ENCODE measurements at places on chromosomes 11 and 22.

GRCh38 chr22:38696606-38697424, 3.9 kb downstream of the JOSD1 start:
- peak; percentile 81 for DNase-seq

DNA sequence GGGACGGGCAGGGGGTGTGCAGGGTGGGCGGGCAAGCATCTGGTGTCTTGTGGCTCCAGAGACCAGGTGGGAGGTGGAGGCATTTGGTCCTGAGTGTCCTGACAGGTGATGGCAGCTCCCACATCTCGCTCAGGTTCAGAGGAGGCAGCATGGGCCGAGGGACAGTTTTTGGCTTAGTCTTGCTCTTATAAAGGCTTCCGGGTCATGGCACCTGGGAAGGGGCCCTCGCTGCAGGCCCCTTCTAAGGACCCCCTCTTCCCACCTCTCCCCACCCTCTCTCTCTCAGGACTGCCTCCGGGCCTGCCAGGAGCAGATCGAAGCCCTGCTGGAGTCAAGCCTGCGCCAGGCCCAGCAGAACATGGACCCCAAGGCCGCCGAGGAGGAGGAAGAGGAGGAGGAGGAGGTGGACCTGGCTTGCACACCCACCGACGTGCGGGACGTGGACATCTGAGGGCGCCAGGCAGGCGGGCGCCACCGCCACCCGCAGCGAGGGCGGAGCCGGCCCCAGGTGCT, 9.9 kb downstream of the CCND1 start:
- no peak for DNase-seq

- DNase-seq: peak; percentile 36
Observed at GRCh38 chr11:93525601-93526345, 17.4 kb downstream of the SMCO4 start.

- DNase-seq: no peak
Observed at GRCh38 chr22:29265305-29265704, 2.5 kb downstream of the RHBDD3 start.

DNA sequence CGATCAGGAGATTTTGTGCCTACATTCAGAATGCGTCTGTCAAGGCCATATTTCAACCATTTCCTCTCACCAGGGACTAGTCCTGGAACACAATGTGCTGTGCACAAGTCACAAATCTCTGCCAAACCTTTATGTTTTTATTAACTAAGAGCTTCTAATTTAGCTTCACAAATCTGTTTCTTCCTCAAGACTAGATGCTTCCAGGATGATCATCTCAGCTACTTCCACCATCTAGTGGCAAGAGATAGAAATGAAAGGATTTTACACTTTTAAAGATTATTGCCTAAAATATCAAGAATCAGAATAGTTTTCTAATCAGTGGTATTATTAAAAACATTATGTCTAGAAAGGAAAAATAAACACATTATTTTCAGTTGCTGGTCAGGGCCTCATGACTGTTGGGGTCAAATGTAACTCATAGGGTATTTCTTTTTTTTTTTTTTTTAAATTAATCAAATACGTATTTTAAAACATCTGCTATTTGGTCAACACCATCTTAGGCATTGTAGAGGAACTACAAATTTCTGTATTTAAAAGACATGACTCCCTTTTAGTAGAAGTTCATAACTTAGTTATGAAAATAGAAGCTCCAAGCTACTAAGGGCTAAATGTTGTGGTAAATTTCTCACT, 1102.6 kb downstream of the DLG2 start:
- DNase-seq: peak; percentile 41

GRCh38 chr22:48658246-48658645, 1169.4 kb downstream of the BRD1 start:
- DNase-seq: no peak

DNA sequence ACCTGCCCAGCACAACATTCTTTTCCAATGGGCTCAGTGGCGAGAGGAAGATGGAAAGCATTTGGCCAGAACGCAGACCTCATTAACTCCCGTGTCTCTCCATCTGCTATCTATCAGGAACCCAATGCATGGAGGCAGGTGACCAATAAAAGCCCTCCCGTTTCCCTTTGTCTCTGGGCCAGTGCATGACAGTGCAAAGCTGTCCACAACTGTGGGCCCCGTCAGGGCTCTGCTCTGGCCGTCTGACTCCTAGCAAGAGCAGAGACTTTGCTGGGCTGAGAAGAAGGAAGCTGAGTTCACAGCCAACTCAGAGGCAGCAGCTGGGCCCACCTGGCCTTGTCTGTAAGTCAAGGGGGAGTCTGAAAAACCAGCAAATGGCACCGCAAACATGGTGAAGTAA, 177.8 kb downstream of the TENM4 start:
- DNase-seq: peak; percentile 17

- DNase-seq: peak; percentile 23
Observed at GRCh38 chr11:15507592-15507991, 392.9 kb downstream of the INSC start.

- no peak for DNase-seq
Observed at GRCh38 chr22:23518376-23519187, 61.5 kb downstream of the IGLL1 start.

DNA sequence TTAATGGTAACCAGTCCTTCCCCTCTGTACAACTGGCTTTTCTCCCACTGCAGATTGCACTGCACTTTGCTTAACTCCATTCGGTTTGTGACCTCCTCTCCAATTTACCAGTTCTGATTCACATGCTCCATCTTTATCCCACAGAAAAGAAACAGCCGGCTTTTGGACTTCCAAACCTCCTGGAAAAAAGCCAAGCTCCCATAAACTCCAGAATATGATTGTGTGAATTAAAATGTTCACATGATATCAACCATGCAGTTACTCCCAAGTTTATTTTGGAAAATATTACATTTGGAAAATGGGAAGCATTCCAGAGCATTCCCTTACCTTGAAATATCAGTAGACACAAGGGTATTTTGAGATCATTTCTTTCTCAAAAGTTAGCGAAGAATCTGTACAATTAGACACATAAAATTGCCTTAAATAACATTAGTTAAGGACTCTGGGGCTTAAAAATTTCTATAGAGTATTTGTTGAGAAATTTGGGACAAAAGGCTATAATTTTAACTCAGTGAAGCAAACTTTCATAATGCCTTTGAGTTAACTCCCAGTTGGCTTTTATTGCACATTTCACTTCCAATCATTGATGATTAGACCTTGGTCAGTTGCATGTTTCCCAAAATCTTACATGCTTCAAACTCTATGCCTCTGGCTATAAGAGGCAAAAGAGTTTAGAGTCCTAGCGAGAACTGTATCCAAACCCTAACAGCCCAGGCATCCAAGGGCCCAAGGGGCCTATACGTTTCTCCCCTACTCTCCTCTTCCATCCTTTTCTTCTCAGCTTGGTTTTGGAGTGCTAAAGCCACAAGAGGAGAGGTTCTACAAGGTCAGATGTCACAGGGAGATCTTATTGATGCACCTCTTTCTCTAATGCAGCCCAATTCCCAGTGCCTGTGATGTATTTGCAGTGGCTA, 23.6 kb upstream of the TMEM135 start:
- DNase-seq: no peak

DNA sequence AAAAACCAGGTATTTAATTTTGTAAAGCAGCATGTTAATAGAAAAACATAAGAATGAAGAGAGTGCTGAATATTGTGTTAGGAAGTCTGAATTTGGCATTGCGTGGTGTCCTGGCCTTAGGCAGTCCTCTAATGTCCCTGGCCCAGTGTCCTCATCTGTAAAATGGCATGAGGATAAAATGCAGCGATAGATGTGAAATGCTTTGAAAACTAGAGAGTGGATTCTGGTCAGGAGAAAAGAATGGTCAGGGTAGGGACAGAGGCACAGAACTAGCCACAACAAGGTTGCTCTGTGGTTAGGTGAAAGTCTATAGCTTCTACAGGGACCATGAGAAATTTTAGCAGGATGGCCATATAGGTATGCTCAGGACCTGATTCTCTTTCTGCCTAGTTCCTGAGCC, 18.9 kb downstream of the RNF185 start:
- DNase-seq: no peak

- no peak for DNase-seq
Observed at GRCh38 chr11:134398644-134399292, 13.3 kb downstream of the B3GAT1 start.

- no peak for DNase-seq
Observed at GRCh38 chr11:70771099-70771885, 373.0 kb downstream of the CTTN start.

DNA sequence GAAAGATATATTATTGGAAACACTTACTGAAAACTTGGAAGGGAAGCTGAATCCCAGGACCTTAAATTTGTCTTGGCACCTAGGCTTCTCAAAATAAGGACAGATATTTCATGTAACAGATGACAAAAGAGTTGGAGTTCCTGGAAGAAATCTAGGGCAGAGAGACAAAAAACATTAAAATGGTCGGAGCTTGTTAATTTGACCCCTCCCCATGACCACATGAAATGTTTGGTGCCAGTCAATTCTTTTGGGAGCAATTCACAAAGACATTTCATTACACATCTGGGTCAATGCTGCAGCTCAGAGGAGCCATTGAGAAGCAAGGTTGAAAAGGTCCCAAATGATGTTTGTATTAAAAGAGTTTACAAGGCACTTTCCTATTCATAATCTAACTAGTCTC, 162.0 kb upstream of the GUCY1A2 start:
- DNase-seq: no peak

DNA sequence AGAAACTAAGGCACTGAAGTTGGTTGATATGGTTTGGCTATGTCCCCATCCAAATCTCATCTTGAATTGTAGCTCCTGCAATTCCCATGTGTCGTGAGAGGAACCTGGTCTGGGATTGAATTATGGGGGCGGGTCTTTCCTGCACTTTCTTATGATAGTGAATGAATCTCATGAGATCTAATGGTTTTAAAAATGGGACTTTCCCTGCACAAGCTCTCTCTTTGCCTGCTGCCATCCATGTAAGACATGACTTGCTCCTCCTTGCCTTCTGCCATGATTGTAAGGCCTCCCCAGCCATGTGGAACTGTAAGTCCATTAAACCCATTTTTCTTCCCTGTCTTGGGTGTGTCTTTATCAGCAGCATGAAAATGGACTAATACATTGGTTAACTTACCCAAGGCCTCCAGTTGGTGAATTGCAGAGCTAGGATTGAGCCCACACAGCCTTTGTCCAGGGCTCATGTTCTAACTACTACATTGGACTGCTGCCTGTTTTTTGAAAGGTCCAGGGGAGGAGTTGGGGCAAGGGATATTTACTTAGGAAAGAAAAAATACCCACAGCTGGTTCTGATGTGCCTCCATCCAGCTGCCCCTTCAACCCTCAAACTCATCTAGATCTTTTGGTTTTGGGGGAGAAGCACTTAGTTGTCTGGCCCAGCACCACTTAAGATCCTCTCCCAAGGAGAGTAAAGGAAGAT, 107.8 kb upstream of the NAV2 start:
- no peak for DNase-seq

- DNase-seq: peak; percentile 28
Observed at GRCh38 chr22:39178206-39179111, 26.0 kb upstream of the CBX7 start.

- DNase-seq: no peak
Observed at GRCh38 chr11:17898071-17898470, 114.8 kb downstream of the SERGEF start.

GRCh38 chr11:11909727-11910126, 68.0 kb downstream of the USP47 start:
- peak; percentile 65 for DNase-seq

DNA sequence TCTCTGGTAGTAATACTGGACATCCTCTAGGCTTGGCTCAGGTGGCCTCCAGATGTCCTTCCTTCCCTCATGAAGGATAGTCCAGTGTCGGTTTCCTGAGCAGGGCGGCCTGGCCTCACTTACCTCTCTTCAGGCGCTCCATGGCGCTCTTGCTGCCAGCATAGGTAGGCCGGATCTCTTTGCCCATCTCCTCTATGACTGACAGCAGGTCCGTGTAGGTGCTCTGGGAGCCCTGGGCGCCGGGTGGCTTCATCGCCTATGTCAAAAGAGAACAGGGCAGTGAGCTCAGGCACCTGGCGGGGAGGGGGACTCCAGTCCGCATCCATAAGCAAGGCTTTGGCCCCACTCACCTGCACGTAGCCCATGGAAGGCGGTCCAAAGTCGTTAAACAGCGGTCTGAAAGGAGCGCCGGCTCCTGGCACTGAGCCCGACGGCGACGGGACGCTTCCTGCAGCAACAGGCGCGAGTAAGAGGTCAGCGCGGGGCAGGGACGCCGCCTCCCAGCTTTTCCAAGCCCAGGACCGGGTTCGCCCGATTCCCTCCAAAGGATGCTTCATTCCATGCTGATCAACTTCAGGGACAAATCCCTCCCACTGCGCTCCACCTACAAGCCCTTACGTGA, 609 bp downstream of the CDK2AP2 start:
- DNase-seq: no peak

DNA sequence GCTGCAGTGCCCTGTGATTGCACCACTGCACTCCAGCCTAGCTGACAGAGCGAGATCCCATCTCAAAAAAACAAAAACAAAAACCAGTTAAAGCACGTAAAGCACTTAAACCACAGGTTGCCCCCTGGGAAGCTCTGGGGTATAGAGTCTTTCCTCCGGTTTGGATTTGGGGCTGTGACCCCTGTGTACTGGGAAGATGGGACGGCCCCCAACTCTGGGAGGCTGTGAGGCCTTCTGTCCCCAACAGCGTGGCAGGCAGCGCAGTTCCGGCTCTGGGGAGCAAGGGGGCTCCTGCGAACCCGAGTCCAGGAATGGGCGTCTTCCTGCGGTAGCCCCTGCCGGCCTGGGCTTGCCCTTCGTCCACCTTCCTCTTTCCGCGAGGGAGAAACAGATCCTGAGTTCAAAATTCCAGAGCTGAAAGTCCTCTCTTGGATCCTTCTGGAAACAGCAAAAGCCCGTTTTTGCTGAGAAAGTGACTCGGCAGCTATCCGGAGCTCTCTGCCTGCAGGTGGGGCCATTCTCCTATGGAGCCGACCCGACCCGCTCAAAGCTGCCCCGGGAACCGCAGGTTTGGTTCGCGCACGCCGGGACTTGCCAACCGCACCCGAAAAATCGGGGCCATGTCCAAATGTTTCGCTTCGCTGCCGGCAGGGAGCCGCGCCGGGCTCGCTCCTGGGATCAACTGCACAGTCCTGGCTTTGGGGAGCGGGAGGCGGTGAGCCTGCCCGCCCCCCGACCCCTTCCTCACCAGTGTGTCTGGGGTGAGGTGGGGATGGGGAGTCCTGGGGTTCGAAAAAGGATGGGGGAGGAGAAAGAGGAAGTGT, 36.3 kb upstream of the POLA2 start:
- peak; percentile 53 for DNase-seq
